ENCODE measurements at places on chromosomes 2 and 18.

DNA sequence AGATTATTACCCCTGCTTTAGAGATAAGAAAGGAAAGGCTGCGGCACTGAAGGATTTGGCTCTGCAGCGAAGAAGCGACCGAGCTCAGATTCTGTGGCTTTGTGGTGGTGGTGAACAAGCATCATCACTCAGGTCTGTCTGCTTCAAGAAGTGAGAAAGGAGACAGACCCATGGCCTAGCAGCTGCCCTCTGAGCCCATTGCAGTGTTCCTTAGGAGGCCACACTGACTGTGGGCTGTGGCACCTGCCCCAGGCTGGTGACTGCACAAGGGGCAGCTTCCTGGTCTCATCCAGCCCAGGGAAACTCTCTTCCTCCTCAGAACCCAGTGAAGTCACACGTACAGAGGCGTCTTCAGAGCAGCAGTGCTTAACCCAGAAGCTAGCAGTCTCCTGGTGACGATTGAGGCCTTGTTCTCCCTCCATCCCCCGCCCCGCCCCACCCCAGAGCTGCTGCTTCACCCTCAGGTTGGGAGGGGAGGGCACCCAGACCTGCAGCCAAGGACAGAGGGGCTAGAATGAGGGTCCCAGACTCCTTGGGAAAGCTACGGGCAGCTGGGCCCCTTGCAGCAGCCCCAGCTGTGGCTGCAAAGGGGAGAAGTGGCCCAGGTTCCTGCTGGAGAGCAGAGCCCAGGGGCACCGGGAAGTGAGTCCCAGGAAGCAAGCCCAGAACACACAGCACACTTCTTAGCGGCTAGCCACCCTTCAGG lies 22.2 kb downstream of the BIN1 start:
- no peak for DNase-seq

GRCh38 chr18:8657873-8658470 lies 47.4 kb upstream of the MTCL1 start:
- DNase-seq, result no peak

GRCh38 chr18:58513615-58514335 lies 115.1 kb downstream of the ALPK2 start:
- DNase-seq, result no peak

DNA sequence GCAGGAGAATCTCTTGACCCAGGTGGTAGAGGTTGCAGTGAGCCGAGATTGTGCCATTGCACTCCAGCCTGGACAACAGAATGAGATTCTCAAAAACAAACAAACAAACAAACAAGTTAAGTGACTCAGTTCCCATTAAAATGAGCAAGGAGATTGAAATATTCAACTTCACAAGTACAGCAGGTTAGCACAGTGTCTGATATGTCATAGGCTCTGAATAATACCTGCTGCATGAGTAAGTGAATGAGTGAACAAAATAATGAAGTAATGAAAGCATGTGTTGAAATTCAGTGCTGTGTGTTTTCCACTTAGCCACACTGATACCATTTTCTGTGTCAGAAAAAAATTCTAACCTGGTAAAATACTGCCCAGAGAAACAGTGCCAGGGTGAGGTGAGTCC lies 41.9 kb upstream of the SETBP1 start:
- no peak for DNase-seq

DNA sequence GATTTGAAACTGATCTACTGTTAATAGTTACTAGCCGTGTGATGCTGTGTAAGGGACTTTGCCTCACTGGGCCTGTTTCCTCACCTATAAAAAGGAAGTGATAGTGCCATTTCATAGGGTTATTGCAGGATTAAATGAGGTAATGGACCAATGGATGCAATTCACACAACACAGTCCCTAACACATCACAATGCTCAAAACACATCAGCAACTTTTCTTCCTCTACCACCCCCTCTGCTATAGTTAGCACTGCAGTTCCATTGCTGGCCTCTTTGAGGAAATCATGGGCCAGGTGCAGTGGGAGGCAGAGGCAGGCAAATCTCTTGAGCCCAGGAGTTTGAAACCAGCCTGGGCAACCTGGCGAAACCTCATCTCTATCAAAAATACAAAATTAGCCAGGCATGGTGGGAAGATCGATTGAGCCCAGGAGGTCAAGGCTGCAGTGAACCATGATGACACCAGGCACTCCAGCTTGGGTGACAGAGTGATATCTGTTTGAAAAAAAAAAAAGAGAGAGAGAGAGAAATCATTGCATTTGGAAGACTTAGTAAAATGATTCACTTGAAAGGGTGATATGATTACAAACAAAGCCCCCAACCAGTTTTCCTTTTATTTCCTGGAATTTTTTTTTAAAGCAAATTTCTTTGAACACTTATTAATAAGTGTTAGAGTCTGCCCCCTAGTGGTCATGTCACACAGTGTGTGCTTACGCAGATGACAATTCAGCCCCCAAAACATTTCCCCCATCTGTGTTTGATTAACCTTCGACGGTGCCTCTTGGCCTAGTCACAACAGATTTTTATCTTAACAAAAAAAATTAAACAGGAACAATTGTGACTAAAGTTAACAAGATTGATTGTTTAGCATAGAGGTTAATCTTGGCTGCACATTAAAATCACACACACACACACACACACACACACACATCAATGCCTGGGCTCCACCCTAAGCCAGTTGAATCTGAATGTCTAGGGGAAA lies 88.6 kb upstream of the BCL11A start:
- DNase-seq, result no peak

DNA sequence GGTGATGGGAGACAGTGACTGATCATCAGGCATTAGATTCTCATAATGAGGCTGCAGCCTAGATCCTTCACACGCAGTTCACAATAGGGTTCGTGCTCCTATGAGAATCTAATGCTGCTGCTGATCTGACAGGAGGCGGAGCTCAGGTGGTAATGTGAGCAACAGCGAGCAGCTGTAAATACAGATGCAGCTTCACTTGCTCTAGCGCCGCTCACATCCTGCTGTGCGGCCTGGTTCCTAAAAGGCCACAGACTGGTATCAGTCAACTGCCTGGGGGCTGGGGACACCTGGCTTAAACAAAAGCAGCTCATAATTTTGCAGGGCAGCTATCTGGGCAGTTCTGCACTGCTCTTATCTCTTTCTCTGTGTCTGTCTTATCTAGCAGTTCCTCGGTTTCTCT lies 20.4 kb upstream of the CD226 start:
- DNase-seq, result no peak

DNA sequence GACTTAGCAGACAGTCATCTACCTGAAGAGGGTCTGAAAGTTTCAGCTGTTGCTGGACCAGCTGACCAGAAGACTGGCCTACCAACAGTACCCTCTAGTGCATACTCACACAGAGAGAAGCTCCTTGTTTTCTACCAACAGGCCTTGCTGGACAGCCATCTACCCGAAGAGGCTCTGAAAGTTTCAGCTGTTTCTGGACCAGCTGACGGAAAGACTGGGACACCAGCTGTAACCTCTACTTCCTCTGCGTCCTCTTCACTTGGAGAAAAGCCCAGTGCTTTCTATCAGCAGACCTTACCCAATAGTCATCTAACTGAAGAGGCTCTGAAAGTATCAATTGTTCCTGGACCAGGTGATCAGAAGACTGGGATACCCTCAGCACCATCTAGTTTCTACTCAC lies 63.2 kb downstream of the ALMS1 start:
- DNase-seq, result no peak

GRCh38 chr2:42340045-42340937 lies 20.7 kb downstream of the COX7A2L start:
- no peak for DNase-seq

DNA sequence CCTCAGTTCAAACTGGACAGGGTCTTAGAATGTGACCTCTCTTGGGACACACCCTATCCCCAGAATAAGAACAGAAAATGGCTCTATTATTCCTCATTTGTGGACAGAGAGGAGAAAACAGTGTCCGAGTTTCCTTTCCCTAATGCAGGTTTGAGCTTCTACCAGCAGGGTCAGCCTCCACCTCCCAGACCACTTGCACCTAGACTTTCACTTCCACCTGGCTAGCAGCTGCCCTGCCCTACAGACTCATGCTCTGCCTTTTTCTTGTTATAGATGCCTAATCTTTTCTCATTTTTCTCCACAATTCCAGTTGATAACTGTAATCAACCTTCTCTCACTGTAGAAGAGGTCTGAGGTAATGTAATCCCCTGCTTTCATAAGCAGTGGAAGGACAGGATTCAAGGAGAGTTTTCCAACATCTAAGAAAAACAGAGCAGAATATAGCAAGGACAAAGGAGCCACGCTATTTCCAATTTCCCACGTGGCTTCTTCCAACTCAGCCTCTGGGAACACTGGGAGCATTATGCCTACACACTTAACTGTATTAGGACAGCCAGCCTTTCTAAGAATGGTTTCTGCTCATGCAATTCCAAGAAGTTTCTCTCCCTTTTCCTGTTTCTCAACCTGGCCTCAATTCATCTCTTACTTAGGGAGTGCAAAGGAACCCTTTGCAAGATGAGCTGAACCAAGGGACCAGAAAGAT lies 239.8 kb downstream of the BCL11A start:
- no peak for DNase-seq

Data from activated CD8-positive, alpha-beta memory T cell treated with anti-CD3 and anti-CD28 coated beads for 1 hour (primary cell).